ENCODE measurements at places on chromosomes 2 and 18.
A peak's percentile ranks its signal among the peaks of the same experiment; 100 is the strongest.

DNA sequence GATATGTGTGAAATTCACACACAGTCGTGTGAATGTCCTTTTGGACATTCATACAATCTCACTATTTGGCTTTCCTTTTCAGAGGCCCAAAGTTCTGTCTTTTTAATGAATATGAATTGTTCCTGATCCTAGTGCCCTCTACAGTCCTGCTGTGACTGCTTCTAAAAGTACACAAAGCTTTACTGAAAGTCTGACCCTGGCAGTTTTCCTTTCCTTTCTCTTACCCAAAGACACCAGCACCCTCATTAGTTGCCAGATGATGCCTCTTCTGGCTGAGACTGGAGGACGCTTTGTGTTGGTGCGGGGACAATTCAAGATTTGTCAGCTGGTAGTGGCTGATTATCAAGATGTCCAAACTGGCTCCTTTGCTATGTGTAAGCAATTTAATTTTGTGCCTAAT, 81.8 kb upstream of the CDCA7 start:
- no peak for DNase-seq

DNA sequence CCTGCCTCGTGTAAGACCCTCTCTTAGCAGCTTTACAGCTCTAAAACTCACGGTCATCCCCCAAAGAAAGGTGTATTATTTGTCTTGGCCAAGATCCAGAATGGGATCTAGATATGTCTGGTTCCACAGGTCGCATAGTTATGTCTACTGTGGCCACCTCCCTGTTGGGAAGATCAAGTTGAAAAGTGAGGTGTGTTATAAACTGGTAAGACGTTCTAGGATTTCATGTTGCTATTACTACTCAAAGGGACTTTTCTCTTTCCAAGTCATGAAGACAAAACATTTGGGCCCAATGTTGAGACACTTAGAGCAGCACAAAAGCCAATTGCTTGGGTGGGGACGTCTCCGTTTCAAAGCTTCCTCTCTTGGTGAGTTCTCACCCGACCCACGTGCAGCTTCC, 766.0 kb downstream of the RNF144A start:
- no peak for DNase-seq

- DNase-seq, result no peak
These were observed 636.7 kb upstream of the SYT4 start for GRCh38 chr18:43914018-43914417.

- DNase-seq, result peak; percentile 20
These were observed 140.8 kb downstream of the DDX1 start for GRCh38 chr2:15732341-15733077.

DNA sequence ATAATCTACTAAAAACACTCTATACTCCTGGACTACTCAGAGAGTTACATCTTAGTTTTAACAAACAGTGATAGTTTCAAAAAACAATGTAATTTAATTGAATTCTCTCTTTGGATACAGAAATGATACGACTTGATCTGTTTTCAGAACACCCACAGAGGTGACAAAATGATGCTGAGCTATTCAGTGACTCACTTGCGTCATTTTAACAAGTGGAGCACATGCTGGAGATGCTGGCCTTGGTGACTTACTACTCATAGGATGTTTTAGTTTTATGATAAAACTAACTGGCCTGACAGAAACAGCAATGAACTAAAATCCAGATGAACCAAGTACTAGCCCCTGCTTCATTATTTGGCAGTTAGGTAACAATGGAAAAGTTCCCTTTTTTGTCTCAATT, 101.3 kb upstream of the ITGB6 start:
- peak; percentile 71 for DNase-seq

- DNase-seq, result peak; percentile 75
These were observed 29.9 kb downstream of the PELI1 start for GRCh38 chr2:64114063-64114911.

GRCh38 chr2:153595939-153596338, 117.4 kb upstream of the RPRM start:
- DNase-seq, result no peak

All from inflammatory macrophage treated with lipopolysaccharide for 4 hours (primary cell).